ENCODE measurements at places on chromosomes 4 and X.

GRCh38 chr4:62293551-62293950, 1093.4 kb downstream of the ADGRL3 start:
- no peak for DNase-seq

GRCh38 chr4:92514627-92515026, 210.9 kb downstream of the GRID2 start:
- DNase-seq, result no peak

GRCh38 chrX:15576019-15576418, 24.7 kb downstream of the ACE2 start:
- no peak for DNase-seq

DNA sequence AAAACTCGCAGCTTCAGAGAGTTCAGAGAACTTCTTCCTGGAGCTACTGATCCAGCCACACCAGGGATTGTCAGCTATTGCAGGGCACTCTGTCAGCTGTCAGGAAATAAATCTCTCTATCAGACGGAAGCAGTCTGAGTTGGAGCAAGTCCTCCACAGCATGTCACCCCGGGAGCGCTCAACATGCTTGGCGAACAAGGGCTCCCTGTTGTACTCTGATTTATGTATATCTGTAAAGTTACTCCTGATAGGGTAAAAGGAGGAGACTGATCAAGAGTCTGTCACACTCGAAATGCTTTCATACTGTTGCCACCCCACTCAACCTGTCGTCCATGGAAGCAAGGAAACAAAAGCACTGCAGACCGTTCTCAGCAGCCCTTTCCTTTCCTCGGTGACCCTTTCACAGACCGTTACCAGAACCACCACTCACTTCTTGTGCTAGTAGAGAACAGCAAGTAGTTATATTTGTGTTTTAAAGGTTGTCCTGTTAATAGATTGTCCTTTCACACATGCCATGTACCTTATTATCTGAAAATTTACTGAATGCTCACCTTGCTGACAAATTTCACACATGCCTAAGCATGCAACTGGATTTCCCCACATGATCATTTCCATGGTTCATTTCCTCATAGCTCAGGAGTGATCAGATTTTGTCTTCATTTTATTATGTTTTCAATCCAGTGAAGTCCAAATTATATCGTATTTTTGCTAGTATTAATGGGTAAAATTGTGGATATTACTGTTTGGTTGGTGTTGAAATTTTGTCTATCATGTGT, 2108.9 kb upstream of the TENM3 start:
- no peak for DNase-seq

DNA sequence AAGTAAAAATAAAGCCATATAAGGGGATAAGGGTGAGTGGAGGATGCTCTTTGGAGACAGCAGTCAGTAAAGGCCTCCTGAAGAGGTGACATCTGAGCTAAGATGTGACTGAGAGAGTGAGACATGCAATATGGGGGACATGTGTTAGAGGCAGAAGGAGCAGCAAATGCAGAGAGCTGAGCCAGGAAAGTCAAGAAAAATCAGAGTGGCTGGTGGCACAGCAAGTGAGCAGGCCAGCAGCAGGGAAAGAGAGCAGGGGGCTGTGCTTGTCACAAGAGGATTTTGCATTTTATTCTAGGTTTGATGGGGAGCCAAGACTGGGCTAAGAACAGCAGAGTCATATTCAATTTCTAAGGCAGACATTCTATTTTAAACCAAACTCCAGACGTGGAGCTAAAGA, 394.5 kb downstream of the KCNIP4 start:
- DNase-seq, result no peak

- DNase-seq, result no peak
Measured at GRCh38 chrX:121310820-121311219, 263.4 kb downstream of the GLUD2 start.

DNA sequence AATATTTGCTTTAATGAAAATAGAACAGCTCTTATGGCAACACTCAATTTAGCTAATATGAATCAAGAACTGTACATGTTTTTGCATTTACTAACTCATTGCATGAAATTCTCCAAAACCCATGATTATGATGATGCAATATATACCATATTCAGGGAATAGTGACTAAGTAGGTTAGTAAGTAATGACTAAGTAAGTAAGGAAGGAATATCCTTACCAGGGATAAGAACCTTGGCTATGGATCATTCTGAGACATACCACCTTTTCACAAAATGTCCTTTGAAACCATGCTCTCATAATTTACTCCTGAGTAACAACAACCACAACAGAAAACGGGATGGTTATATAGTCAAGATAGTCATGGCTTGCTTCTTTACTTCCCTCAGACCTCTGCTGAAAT, 1513.0 kb downstream of the STIM2 start:
- DNase-seq, result no peak

DNA sequence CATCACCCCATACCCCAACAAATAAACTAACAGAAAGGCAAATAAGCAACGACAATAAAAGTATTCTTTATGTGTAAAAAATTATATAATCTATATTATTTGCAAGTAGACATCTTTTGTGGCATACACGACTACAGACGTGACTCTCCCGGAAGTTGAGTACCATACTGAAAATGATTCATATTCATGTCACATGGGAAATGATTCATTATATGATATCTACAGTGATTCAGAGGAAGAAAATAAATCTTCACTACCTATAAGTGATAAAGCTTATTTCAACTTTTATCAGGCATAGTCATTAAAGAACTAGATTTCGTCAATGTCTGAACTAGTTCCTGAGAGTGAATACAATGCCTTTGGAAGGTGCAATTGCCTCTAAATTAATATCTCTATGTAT, 4.6 kb upstream of the ANTXR2 start:
- DNase-seq, result no peak

DNA sequence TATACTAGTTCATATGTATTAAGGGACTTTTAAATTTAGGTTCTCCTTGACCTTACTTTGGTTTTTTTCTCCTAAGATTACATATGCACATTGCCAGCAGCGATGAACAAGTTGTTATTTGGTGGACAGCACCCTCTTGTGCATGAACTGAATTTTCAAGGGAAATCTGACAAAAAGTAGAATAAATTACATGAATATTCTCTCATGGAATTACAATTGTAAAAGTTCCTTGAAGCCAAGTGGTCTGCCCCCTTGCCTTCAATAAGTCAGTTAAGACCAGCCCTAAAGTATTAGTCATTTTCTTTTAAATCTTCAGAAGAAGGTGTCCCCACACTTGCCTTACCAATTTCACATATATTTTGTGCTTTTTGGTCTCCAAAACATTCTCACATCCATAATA, 30.7 kb upstream of the SMARCA5 start:
- no peak for DNase-seq

DNA sequence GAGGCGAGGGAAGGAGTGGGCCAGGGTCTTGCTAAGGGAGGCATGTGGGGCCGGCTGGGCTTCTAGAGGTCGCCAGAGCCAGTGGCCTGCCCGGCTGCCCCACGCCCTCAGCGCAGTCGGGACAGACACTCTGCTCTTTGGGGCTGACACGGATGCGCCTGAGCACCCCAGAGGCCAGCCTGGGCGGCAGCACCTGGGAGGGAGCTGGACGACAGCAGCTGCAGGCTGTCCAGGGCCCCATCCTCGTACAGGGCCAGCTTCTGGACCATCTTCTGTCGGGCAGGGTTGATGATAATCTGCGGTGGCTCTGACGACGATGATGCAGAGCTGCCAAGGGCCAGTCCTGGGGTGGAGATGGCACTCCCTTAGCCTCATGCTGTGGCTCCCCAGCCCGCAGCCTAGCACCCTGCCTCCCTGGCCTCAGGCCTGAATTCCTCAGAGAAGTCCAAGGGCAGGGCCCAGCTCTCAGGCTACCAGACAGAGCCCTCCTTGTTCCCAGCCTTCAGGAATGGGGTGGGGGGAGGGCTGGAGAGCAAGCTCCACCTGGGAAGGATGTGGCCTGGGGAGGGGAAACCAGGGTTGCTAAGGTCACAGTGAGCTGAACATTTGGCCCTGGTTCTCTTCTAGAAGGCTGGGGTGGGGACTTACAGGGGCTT, 7.2 kb downstream of the IRAK1 start:
- DNase-seq, result no peak

- no peak for DNase-seq
Measured at GRCh38 chr4:53558065-53558801, 33.1 kb downstream of the LNX1 start.

DNA sequence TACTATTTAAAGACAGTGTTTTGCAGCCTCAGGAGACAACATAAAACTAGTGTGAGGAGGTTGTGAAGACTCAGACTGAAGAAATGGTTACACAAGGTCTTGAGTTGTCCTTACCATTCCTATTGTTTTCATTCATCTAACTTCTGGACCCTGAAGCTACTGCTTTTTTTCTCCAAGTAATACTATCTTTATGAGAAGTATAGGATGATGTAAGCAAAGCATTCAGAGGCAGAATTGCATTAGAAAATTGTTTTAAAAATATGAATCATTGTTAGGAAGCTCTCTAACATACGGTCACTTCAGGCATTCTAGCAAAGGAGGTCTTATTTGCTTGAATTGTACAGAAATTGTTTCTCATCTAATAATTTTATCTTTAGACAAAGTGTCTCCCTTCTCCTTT, 357.8 kb downstream of the TLL1 start:
- no peak for DNase-seq

- no peak for DNase-seq
Measured at GRCh38 chrX:148381603-148382002, 118.8 kb upstream of the AFF2 start.

- no peak for DNase-seq
Measured at GRCh38 chrX:12229986-12230385, 91.7 kb downstream of the FRMPD4 start.
